RCC 7860 (cell line): ENCODE measurements at places on chromosomes 12 and 14.

- DNase-seq: peak; percentile 12
These were observed 170.0 kb downstream of the SLC5A8 start for GRCh38 chr12:101039848-101040531.

DNA sequence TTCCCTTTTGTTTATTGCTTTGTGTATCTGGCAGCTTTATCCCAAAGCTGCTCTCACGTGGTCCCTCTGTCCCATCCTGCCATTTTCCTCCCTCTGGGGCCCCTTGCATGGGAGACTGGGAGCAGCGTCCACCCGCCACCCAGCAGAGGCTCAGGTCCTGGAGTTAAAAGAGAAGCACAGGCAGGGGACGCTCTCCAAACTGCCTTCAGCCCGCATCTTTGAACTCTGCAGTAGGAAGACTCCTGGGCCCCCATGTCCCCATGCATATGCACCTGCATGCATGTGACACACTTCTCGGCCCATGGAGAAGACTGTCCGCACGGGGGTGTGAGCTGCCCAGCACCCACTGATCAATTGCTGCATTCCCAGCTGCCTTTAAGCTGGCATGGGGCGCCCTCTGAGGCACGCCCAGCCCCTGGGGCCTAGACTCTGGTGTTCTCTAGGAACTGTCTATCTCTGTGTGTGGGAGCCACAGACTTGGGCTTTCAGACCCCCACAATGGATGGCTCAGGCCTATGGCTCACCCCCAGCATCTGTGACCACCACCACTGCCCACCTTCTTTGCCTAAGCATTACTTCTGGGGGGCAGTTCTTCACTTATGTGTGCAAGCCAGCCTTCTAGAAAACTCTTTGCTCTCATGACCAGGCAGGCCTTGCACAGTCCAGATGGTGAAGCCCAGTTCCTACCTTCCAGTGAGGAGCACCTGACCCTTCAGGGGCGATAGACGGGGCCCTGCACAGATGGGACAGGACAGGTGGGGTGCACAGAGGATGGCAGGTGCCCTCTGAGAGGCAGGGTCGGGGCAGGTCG, 96.1 kb upstream of the DIO3 start:
- DNase-seq: no peak

DNA sequence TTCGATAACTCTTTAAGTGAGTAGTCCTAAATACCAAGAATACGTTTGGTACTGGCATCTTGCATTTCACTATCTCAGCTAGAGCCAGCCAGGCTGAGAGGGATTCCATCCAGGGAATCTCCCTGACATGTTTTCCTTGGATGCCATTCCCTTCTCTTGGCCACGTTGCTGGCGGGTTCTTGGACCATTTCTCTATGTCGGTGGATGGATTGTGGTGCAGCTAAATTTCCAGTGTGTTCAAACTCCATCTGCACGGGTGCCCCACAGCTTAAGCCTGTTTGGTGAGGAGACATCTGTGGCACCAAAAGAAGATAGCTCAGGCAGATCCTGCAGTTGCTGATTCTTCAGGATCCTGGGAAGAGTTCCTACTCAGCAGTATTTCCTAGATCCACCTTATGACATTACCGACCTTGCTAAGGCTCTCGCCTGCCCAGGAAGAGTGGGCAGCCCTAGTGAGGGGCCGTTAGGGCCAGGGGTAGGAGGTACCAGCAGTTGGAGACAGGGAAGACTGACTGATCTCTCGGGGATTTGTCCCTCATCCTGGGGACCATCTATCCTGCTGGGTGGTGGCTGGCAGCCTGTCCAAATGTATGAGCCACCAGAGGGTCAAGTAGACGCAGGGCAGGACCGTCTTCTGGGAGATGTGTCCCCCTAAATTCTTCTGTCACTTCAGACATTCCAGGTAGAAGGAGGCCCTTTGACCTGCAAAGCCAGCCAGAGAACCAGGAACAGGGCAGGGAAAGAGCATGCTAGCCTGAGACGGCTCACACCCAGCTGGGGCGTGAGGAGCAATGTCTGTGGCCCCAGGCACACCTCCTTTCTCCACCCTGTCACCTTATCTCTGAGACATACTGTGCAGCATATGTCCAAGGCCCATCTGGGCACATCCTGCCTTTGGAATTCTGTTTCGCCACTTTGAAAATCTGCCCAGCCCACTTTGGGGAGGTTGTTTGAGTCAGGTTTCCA, 72.6 kb upstream of the CAPRIN2 start:
- DNase-seq: no peak

GRCh38 chr14:105195522-105196264, 14.6 kb upstream of the NUDT14 start:
- DNase-seq: no peak

GRCh38 chr12:89386138-89386537, 33.8 kb upstream of the DUSP6 start:
- peak; percentile 8 for DNase-seq

DNA sequence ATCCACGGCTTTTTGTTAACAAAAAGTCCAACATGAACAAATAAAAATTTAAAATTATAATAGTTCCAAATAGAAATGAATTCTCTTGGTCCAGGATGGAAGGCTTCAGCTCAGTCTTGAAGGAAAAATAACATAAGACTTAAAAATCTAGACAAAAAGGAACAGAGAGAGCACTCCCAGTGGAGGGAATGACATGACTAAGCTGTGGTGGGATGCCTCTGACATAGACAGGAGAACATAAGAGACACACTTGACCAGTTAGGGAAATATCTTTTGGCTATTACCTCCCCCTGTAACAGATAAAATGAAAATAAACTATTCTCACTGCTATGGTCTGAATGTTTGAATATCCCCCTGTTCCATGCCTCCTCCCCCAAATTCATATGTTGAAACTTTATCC, 106.8 kb downstream of the BBS10 start:
- peak; percentile 14 for DNase-seq

DNA sequence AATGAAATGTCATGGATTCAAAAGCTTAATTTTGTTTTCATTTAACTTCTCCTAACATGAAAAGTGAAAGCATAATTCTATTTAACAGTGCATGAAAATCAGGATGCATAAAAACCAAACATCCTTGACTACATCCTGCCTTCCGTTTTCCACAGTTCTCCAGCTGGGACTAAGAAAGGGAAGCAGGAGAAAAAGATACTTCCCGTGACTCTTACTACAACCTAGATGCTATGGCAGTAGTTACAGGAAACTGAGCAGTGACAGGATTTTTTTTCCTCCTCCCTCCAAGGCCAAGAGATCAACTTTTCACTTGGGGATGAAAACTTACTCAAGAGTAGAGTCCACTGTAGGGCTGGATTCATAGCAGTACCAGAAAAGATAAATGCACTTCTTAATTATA, 2.6 kb downstream of the EXOC5 start:
- no peak for DNase-seq

- DNase-seq: no peak
These were observed at the start of gene MYF5 for GRCh38 chr12:80716696-80717469. Gene MYF5, plus strand, starts transcription at chr12:80716912. Its CDS starts 152 bp downstream, at chr12:80717064.

DNA sequence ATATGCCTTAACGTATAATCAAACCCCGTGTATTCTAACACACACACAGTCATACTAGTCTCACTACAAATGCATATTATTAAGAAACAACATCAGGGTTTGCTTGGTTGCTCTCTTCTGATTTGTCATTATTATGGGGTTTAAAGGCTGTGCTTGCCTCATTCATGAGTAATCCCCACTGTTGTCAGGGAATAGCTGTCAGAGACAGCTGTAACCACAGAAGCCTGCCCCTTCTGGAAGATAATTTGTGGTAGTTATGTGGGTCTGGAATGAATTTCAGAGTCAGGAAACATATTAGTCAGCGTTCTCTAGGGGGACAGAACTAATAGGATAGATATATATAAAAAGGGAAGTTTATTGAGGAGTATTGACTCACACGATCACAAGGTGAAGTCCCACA, 456.9 kb upstream of the TMEM132C start:
- DNase-seq: peak; percentile 86

DNA sequence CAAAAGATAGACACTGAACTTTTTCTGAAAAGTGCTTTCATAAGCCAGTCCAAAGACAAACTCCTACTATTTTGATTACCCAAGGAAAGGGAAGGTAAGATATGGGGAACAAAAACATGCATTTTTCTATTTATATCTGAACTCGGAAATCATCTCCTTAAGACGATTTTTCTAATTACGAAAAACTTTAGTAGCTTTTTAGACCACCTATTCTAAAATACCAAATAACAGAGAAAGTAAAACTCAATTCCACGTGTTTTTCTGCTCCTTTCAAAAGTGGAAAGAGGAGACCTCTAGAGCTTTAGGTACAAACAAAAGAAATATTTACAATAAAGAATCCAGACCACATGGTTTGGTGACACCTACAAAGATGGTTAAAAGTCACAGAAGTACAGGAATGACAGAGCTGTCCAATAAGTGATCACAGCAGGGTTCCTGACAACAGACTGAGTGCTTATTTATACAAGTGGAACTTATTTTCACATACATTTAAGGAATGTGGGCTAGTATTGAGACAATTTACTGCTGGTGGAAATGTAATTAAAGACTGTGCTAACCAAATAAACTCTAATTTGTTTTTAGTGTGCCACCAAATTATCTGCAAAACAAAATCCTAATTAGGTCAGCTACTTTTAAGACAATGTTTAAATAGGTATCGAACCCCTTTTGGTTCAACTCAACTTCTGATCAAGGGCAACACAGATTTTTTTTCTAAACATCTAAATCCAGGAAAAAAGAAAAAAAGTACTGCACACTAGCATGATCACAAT, 2.4 kb downstream of the LRIG3 start:
- peak; percentile 15 for DNase-seq

DNA sequence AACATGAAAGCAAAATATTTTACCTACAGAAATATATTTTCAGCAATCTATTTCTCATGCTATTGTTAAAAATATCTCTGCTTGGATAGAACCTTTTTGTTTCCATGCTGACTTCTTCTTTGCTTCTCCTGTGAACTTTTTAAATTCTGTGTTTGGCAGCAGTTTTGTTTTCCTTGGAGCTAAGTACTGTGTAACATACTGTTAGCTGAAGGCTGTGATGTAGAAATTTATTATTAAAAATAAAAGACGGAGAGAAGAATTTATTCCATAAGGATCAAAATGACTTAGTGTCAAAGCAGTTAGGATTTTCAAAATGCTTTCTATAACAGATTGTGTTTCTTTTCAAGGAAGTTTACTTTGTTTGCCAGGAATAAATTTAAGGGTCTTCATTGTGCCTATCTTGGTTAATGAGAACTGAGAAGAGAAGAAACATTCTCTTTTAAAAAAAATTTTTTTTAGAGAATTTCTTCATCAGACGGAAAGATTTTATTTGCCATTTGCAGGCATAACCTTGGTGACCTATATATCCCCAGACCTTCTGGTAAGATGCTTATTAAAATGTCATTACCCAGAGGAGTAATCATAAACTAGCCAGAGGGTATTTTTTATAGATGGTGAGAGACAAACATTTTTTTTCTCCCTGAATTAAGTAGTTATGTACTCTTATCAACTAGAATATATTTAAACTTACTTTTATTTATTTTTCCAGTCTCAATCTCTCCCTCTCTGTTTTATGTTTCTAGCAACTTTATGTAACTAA, 147.1 kb upstream of the SLCO1C1 start:
- DNase-seq: no peak

DNA sequence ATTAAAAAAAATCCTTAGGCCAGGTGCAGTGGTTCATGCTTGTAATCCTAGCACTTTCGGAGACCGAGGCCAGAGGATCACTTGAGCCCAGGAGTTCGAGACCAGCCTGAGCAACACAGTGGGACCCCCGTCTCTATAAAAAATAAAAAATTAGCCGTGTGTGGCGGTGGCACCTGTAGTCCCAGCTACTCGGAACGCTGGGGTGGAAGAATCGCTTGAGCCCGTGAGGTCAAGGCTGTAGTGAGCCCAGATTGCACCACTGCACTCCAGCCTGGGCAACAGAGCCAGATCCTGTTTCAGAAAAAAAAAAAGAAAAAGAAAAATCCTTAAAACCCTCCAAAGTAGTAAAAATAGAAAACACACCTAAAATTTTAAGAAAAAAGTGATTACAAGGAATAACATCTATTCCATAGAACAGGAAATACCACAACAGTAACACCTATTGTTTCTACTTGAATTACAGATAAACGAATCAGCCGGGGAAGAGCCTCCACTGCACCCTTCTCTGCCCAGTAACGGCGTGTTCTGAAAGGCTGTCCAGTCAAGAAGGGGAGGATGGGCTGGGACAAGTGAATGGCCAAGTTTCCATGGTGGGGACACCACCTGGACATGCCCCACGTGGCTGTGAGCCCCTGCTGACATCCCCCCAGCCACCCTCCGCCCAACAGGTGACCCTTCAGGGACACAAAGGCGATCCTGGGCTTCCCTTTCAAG, 17.8 kb downstream of the POLE start:
- no peak for DNase-seq

GRCh38 chr12:21169878-21170472, 39.0 kb downstream of the SLCO1B1 start:
- peak; percentile 21 for DNase-seq

- no peak for DNase-seq
These were observed 17.8 kb downstream of the ACSS3 start for GRCh38 chr12:81095501-81096232.

GRCh38 chr14:72621387-72622065, 272.4 kb downstream of the DPF3 start:
- DNase-seq: no peak

GRCh38 chr12:125341422-125341821, 276.2 kb downstream of the AACS start:
- no peak for DNase-seq

GRCh38 chr14:77442196-77442595, 15.2 kb downstream of the VIPAS39 start:
- no peak for DNase-seq

DNA sequence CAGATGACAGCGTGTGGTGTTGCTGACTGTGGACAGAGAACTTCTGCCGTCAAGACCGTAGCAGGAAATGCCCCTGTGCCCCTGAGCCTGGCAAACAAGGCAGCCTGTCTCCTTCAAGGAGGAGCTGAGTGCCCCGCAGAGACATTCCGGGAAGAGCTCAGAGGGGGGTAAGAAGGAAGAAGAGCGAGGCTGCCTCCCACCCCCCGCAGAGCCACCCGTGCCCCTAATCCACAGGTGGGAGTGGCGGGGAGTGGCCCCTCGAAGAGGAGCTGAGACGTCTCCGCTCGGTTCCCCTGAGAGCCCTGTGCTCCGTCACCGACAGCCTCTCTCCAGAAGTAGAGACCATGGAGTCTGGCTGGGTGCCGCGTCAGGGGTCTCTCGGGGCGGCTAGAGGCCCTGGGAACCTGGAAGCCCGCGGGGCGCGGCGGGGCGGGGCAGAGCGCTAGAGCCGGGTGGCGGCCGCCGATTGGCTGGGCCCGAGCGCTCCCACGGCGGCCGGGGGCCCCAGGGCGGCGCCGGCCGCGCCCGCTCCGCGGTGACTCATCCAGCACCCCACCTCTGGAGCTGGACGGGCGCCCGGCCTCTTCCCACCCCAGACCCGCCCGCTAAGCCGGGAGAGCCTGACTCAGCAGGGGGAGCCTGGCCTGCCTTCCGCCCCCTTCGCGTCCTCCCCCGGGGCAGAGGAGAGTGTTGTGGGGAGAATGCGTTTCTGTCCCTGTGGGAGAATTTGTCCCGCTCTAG, 25.2 kb upstream of the KRT78 start:
- peak; percentile 78 for DNase-seq
